ENCODE measurements at places on chromosomes 5 and 9.

- peak; percentile 82 for DNase-seq
Measured at GRCh38 chr5:87780831-87781760, 368.4 kb upstream of the CCNH start.

DNA sequence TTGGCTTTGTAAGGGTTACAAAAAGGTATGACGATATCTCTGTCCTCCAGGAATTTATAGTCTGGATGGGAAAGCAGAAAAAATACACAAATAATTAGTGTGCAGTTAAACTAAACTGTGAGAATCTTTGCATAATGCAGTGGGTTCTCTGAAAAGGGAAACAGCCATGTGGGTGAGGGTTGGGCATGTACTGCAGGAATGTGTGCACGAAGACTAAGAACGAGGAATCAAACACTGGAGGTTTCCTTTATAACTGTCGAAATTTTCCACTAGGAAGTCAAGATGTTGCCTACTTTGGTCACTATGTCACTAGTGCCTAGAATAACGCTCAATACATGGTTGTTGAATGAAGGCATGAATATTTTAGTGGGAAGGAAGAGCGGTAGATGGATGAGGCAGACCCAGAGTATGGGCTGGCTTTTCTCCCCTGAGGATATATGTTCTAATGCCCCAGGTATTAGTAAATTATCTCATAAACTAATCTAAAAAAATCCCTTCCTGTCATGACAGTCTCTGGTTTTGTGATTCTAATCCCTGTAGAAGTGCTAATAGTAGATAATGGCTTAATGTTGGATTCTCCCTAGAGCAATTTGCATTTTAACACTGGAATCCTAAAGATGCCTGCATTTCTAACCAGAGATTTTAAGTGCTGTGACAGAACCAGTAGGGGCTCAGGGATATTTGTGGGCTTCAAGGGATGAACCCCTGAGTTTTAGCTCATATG lies 227.3 kb downstream of the NMUR2 start:
- no peak for DNase-seq

DNA sequence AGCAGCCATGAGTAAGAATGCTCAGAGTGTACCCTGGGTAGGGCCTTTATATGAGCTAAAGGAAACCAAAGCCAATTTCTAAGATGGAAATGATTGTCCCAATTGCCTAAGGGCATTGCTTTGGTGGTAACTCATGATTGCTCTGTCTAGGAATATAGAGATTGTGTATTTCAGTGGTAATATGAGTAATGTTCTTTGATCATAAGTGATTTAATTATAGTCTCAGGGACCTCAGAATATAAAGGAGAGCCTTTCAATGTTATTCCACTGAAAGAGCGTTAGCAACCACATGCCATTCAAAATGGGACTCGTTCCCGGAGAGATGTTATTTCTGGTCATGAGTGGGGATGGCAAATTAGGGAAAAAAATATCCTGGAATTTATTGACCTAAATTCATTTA lies 340.5 kb downstream of the ARHGEF28 start:
- no peak for DNase-seq

- no peak for DNase-seq
Measured at GRCh38 chr5:132230871-132231270, 3.2 kb upstream of the P4HA2 start.

- no peak for DNase-seq
Measured at GRCh38 chr9:17322882-17323864, 188.3 kb downstream of the CNTLN start.

DNA sequence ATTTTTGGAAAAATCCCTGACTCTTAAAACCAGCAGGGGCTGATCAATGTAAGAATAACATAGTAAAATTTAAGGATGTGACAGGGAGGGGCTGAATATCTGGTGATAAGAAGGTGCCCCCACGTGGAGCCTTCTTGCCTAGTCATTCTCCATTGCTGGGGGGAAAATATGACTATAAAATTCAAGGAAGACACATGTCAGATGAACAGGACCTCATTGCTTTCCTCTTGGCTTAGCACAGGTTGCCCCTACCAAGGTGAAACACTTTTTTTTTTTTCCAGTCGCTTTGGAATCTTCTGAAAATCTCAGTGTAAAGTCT lies 310.9 kb downstream of the EFNA5 start:
- no peak for DNase-seq

- no peak for DNase-seq
Measured at GRCh38 chr9:94668928-94669729, 29.8 kb upstream of the FBP1 start.

DNA sequence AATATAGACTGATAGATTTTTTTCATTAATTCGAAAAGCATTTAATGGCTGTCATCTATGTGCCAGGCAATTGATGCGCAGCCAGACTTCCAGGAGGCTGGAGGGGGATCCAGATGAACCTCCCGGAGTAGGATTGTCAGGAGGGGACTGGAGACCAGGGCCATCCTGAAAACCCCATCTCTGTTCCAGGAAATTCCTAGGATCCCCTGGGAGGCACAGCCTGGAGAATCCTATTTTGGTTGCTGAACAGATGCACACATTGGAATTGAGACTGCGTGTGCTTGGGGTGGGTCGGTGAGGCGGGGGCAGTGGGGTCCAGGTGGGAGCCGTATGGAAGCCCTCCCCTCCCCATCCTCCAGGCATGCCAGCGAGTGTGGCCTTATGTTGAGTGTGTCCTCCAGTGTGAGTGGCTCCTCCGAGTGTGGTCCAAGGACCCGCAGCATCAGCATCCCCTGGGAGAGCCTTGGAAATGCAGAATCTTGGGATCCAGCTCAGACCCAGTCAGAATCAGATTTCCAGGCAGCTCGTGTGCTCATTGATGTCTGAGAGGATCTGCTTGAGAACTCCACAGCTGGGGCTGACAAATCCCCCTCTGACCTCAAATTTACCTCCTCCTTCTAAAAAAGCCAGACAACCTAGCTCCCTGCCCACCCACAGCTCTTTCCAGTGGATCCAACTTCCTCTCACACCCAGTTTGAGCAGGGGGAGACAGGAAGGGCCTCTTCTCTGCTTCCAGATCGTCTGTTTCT lies 38.7 kb downstream of the ROPN1L start:
- DNase-seq: no peak

DNA sequence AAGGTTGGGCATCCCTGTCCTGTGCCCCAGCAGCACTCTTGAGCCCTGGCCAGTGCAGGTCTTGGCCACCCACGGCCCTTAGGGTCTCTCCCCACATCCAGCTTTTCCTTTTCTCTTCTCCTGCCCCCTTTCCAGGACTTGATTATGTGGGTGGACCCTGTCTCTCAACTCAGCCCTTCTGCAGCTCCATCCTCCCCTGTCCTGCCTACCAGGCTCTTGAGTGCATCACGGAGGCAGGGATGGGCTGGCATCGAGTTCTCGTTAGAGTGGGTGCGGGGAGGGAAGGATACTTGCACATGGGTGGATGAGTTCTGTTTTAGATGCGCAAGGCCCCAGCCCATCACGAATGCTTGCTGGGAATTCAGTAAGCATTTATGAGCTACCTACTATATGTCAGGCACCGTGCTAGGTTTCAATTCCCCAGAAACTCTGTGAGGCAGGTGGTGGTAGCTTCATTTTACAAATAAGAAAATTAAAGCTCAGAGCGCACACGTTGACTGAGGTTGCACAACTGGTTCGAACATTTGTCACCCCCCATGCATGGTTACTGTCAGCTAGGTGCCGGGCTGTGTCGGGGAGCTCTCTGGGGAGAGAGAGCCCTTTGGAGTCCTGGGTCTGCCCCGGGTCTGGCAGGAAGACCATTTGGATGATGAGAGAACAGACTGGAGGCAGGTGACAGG lies 144.6 kb upstream of the PITX1 start:
- DNase-seq: no peak

DNA sequence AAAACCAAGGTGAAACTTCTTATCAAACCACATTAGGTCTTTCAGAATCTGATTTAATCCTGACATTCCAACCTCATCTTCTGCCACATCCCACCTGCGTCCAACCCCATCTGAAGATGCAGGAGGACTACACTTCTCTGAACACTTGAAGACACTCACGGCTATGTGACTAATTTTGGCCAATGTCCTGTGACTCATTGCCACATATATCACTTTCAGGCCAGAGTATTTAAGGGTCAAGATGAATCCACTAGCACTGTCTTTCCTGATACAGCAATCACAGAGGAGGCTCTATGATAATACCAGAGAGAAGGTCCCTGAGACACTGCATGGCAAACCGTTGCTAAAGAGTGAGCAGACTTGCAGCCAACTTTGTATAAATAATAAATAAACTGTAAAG lies 323.4 kb downstream of the NR2F1-AS1 start:
- no peak for DNase-seq

DNA sequence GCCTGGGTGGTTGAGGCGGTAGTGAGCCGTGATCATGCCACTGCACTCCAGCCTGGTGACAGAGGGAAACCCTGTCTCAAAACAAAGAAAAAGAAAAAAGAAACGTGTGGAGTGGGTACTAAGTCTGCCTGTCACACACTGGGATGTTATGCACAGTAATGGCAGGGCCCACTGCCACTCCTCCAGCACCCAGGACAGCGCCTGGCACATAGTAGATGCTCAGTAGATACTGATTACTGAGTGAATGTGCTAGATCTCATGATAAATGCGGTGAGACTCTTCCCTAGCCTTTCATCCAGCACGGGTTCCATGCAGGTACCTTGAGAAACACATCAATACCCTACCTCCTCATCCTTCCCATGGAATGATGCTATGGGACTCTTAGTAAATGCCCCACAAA lies 87.4 kb upstream of the HSPA9 start:
- no peak for DNase-seq

DNA sequence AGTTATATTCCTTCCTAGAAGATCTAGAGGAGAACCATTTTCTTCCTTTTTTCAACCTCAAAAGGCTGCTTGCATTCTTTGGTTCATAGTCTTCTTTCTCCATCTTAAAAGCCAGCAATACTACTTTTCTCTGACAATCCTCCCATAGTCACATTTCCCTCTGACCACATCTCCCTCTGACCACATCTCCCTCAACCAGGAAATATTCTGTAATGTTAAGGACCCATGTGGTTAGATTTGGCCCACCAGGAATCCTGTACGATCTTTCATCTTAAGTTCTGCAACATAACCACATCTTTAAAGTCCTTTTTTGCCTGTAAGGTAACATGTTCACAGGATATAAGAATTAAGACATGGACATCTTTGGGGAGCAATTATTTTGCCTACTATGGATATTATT lies 179.4 kb upstream of the SPEF2 start:
- no peak for DNase-seq

DNA sequence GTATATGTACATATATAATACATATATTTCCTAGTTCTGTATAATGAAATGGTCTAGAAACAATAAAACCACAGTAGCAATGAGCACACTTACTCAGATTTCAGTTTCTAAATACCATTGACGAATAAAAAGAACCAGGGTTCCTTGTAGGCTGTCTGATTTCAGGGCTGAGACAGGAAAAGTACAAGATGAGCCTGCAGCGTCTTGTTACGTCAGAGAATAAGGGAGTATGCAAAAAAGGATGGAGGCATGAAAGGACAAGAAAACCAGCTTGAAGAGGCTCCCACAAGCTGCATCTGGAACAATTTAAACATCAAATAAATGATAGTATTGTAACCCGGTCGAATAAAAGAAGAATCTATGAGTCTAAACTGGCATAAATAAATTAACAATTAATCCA lies 17.8 kb upstream of the TIFAB start:
- no peak for DNase-seq

- no peak for DNase-seq
Measured at GRCh38 chr5:131288328-131288727, 24.5 kb downstream of the CDC42SE2 start.

DNA sequence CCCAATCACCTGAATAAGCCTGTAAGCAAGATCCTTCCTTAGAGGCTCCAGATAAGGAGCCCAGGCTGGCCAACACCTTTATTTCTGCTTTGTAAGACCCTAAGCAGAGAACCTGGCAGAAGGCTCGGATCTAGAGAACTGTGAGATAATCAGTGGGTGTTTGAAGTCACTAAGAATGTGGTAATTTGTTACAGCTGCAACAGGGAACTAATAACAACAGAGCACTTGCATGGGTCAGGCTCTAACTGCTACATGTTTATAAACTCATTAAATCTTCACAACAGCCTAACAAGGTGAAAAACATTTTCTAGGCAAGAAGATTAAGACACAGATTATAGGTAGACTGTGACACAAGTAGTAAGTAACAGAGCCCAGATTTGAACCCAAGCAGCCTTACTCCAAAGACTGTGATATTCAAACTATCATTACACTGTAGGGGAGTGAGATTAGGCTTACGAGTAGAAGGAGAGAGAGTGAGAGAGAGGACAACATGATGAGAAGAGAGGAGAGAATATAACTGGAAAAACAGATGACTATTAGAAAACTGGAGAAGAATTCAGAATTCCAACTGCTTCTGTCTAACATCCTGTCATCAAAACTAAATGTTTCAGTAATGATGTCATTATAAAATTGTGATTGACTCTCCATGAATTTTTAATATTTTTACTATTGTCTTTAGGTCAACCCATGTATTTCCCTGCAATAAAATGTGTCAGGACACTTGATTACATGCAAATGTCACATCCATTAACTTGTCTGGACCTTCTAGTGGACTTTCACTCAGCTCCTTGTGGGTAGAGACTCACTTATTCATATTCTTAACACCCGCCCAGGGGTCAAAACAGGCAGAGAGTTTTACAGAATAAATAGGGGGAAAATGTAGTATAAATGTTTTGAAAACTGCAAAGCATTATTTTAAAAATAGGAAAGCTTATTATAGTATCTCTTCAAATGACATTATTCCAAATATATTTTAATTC lies 290.9 kb upstream of the RGMB start:
- no peak for DNase-seq

- no peak for DNase-seq
Measured at GRCh38 chr9:133916159-133916541, 76.0 kb downstream of the VAV2 start.

- DNase-seq: no peak
Measured at GRCh38 chr9:136856541-136857141, 4.5 kb downstream of the MAMDC4 start.

DNA sequence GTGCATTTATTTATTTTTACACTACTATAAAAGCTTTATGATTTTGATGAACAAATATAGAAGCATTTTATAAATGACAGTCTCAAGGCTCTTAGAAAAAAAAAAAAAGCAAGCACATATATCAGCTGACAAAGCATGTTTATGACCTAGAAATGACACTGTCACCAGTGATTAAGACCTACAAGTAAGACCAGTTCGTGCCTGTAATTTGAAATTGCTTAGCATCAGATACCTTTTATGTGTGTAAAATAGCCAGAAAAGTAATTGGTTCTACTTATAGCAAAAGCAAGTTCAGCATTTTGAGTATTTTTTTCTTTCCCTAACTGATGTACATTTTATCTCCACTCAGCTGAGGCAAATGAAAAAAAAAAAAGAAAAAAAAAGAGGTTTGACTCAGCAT lies 808.4 kb downstream of the CDH18 start:
- no peak for DNase-seq

- no peak for DNase-seq
Measured at GRCh38 chr5:42656651-42657015, 100.0 kb upstream of the CCDC152 start.

- no peak for DNase-seq
Measured at GRCh38 chr9:135519179-135519971, 1.9 kb upstream of the LCN1 start.

DNA sequence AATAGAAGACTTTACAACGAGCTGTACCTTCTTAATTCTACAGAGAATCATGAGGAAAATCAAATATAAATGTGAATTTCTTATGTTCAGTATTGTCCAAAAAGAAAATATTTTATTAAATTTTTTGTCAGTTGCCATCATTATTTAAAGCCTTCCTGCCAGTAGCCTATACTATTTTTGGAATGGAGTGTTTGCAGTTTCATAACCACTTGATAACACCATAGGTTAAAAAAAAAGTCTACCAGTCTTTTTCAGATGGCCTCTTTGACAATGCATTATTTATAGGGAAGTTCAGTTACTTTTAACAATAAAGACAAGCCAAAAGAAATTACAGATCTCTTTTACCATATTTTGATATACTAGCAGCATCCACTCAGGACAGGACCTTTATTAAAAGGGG lies 80.3 kb upstream of the CCDC152 start:
- DNase-seq: no peak
